Activated T-helper 1 cell treated with anti-CD3 and anti-CD28 coated beads, Interleukin-2, amount 50 U/mL, for 16 hours (primary cell): ENCODE measurements at places on chromosomes 12 and 14.

GRCh38 chr12:131711551-131712205 lies 788 bp downstream of the SFSWAP start:
- no peak for DNase-seq

DNA sequence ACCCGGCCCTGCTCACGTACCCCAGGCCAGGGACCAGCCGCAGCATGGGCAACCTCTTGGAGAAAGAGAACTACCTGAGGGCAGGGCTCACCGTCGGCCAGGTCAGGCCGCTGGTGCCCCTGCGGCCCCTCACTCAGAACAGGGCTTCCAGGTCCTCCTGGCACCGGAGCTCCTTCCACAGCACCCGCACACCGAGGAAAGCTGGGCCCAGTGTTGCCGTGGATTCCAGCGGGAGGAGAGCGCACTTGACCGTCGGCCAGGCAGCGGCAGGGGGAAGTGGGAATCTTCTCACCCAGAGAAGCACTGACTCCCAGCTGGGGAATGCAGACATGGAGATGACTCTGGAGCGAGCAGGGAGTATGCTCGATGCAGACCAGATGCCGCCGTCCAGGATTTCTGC lies 7.9 kb upstream of the VAMP1 start:
- no peak for DNase-seq

- no peak for DNase-seq
Measured at GRCh38 chr12:31527083-31527482, 63.9 kb downstream of the DENND5B start.

GRCh38 chr12:64688219-64688618 lies 71.0 kb downstream of the GNS start:
- DNase-seq: no peak

GRCh38 chr12:123829561-123829960 lies 67.5 kb downstream of the DNAH10 start:
- DNase-seq: no peak

DNA sequence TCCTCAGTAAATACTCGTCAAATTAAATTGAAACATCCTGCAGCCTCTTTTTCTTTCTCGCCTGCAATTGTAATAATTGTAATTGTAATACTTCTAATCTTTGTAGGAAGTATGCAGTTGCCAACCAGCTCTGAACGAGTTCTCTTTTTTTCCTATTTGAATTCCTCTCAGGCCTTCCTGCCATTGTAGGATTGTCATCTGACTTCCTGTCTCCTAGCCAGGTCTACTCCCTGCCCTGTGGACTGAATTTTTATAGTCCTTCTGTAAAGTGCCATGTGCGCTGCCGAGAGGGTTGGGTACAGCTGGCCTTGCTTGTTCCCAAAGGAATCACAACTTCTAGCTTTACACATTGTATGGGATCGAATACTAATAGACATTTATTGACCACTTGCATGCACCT lies 183.3 kb downstream of the SSPN start:
- no peak for DNase-seq

DNA sequence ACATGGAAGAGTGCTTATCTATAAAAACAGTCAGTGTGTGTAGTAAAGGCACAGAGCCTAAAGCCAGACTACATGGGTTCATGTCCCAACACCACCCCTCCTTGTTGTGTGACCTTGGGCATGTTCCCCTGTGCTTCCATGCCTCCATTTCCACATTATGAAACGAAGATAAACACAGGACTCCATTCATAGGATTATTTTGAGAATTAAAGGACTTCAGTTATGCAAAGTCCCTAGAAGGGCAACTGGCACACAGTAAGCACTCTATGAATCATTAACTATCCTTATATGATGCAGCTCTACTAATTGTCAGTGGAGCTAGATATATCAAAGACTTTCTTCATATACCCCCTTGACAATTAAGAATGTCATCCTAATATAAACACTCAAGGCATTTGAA lies 17.8 kb downstream of the IFNG-AS1 start:
- no peak for DNase-seq

DNA sequence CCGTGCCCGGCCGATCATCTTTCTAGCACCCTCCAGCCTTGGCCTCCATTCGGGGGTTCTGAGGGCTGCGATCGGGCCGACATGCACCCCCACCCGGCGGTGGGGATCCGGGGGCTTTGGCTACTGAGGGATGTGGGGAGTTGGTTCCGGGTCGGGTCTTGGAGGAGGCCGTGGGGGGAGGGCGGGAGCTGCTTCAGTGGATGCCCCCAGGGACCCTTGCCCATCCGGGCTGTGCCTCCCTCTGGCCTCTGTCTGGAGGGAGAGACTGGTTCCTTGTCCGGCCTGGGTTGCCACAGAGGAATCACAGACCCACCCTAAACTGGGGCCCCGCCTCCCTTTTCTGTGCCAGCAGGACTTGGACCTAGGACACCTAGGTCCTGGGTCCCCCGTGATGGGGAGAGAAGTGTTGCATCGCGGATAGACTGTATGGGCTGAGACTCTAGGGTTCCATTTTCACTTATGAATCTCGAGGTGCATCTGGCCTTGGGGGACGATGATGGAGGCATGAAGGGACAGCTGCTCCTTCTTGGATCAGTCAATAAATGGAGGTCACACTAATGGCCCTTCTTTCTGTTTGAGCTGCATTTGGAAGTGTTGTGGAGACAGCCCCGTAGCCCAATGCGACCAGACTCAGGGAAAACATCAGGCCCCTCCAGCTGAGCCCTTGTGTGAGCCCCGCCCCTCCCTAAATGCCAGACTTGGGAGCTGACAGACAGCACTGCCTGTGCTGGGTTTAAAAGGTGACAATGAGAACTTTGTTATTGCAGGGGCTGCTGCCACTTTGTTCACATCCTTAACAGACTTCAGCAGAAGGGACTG lies 577 bp downstream of the DTX3 start:
- no peak for DNase-seq

- DNase-seq: no peak
Measured at GRCh38 chr12:80567401-80567800, 123.4 kb downstream of the PTPRQ start.

GRCh38 chr12:60475825-60476224 lies 880.0 kb downstream of the SLC16A7 start:
- DNase-seq: no peak

GRCh38 chr12:49790741-49791555 lies 37.3 kb downstream of the NCKAP5L start:
- DNase-seq: no peak

- DNase-seq: no peak
Measured at GRCh38 chr12:169528-170370, 44.2 kb downstream of the SLC6A12 start.

GRCh38 chr12:24993793-24994192 lies 44.9 kb upstream of the BCAT1 start:
- no peak for DNase-seq

DNA sequence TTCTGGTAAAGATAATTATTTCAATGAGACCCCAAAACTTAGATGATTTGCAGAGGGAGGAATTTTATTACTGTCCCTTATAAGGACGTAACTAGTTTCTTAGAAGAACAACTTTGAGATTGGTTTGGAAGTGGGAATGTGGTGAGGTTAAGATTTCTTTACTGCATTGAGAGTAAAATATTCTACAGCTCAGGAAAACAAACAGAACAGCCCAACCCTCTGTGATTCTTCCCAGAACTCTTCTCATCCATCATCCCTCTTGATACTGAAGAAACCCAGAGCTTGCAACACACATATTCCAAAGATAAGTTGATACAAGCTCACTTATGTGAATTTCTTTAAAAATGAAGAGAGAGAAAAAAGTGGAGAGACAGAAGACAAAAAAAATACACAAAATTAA lies 234.2 kb downstream of the CRADD start:
- DNase-seq: no peak

GRCh38 chr14:38107216-38107631 lies 100.5 kb upstream of the SSTR1 start:
- DNase-seq: no peak

DNA sequence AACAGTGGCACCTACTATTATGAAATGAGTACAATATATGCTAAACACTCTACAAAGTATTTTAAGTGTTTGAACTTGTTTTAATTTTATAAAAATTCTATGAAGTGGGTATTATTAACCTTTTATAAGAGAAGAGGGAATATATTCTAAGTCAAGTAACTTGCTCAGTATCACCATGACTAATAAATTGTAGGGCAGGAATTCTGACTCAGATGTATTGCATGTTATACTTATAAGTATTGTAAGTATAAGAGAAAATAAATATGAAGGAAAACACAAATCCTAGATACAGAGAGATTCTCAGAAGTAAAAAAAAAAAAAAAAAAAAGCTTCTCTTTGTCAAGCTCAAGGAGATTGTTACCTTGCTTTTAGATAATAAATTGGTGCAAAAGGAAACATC lies 893.2 kb downstream of the SLC16A7 start:
- no peak for DNase-seq

DNA sequence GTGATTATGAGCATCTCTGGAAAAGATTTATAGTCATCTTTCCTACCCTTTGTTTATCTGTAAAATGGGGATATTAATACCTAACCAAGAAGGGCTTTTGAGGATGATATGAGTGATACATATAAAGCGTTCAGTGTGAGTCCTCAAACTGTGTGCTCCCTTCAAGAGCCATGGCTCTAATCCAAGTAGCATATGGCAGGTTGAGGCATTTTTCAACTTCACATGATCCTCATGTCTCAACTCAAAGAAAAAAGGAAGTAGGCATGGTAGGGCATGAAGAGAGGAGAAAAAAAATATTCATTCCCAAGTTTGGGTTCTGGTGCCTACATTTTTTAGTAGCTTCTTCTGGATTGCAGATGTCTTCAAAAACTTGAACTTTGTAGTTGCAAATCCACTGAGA lies 286.3 kb upstream of the ATP2B1 start:
- DNase-seq: no peak

GRCh38 chr12:97837401-97837800 lies 374.8 kb downstream of the RMST start:
- DNase-seq: no peak

DNA sequence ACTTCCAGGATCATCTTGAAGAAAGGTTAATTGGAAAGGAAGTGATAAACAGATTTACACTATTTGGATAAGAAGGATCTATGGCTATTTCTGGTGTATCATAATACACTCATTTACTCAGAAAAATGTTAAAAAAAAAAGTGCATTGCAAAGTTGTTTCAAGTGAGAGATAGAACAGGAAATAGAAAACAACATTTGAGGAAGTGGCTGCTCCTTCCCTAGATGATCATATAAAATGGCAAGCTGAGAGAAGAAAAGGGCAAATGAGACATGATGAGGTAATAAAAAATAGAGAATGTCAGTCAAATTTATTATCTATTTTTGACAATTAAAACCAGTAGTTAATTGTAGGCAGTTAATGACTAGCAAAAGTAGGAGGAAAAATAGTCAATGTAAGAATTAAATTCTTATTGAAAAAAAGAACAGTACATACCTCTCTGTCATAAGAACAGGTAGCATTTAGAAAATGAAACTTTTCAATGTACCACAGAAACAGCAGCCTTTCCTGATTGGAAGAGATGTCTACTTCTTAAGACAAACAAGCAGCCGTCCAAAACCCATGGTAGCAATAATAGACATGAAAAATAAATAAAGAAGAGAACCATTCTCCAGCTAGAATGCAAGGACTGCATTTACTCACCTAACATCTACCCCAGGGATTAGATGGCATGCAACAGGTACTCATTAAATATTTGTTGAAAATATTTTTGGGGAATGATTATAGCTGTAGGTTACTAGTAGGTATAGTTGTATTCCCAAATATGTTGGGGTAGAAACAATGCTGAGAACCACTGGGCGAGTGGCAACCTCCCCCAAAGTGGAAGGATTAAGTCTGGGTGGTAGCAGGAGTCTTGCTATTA lies 63.9 kb upstream of the GRIP1 start:
- DNase-seq: no peak

DNA sequence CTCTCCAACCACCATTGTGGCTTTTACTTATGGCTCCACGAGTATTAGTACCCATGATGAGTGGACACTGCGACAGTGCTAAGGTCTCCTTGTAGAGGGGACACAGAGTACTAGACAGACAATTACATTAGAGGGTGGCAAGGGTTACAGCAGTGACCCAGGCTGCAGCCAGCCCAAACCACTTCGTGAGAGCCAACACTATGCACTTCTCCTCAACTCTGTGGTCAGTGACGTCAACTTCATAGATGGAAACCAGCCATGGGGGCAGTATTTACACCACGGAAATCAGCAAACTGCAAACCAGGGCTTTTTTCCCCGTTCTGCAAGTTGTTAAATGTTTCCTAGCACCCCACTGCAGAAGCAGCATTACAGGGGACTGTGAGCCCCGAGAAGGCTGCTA lies 61.6 kb upstream of the ZFP36L1 start:
- DNase-seq: no peak

DNA sequence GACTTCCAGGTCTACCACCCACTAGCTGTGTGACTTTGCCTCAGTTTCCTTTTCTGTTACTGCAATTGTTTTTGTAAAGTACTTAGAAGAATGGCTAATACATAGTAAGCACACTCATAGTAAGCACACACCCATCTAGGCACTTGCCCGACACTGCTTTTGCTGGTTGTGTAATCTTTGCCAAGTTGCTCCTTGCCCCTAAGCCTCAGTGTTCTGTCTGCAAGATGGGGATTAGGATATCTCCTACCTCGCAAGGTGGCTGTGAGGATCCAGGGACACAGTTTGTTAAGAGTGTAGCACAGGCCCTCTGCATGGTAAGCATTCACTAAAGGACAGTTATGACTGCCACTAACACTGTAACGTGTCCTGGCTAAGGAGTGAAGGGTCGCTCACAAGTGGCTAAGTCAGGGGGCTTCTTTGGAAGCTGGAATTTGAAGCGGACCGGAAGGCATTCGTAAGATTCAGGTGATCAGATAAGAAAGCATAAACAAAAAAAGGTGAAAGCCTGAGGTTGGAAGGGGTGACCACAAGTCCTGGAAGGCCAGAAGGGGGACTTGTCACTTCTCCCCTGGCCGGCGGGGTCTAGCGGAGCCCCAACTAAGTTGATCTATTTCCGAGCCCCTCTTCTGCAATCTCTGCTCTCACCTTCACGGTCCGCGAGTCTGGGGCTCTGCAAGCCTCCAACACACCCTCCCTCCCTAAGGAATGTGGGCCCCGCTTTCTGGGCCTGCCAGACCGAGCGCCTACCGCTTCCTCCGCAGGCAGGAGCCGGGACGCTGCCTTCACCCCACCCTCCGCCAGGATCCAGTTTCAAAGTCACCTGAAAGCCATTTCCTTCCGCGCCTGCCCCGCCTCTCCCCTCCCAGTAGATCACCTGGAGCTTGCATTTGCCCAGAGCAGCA lies 1.5 kb upstream of the PLEKHG3 start:
- DNase-seq: no peak

GRCh38 chr14:30053103-30053502 lies 125.5 kb upstream of the PRKD1 start:
- DNase-seq: no peak

DNA sequence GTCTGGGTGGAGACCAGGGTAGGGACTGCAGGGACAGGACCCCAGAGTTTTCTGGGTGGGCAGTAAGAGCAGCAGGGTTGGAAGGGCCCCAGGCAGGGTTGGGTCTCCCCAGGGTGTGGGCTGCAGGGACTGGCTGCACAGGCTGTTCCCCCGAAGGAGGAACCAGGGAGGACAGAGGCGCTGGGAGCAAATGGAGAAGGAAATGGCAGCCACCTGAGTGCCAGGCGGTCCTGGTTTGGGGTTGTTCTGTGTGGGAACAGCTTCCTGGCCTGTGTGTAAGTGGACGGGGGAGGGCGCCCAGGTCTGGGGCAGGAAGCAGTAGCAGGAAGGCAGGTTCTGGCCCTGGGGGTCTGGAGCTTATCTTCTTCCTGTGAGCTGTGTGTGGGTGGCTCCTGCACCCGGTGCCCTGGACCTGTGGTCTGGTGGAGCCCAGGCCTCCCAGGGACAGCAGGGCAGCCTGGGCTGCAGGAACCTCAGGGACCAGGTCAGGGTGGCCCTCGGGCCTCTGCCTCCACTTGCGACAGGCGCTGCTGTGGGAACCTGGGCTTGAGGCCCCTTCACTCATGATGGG lies 372.8 kb downstream of the TMEM121 start:
- no peak for DNase-seq
